SJCRH30 (cell line): ENCODE measurements at places on chromosomes 5 and 9. TPM values are rescaled to one million over a fixed set of nuclear protein-coding genes. Genes with fewer than 3 reads are reported as not detected.

DNAH5 gene
- total RNA-seq, result 0.16 and 0.30 TPM in 2 replicates

PIP5K1B gene
- 0.18 and 0.36 TPM in 2 replicates for total RNA-seq

IL33 gene
- 0.05 and 0.10 TPM in 2 replicates for total RNA-seq

SPATA6L gene
- total RNA-seq, result 0.28 TPM in 1 of 2 replicates, not detected in the other

GRCh38 chr5:179275381-179275878 is 69.8 kb downstream of the ADAMTS2 start:
- DNase-seq, result no peak
- H3K36me3 ChIP-seq, result no peaks in the 10 kb centered on the region
- H3K4me1 ChIP-seq, result no peaks in the 10 kb centered on the region
- no peaks in the 10 kb centered on the region for H3K27me3 ChIP-seq
- H3K4me3 ChIP-seq, result no peak overlapping the region
- H3K27ac ChIP-seq, result no peak overlapping the region

DNA sequence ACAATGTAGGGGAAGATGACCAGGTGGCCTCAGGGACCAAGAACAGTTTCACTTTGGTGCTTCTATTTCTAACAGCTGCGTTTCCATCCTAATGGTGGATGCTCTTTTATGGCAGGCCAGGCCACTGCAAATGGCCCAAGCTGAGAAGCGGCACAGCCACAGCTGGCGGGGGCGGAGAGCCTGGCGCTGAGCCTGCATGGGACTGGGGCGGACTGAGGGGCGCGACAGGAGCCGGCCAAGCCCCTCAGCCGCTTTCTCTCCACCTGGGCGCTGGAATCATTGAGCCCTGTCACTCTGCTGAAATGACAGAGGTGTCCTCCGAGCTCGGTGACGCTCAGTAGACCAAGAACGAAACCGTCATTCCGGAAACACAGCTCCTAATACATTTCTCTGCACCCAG is 317.3 kb upstream of the PDE4D start:
- H3K27me3 ChIP-seq, result no peaks in the 10 kb centered on the region
- no peaks in the 10 kb centered on the region for H3K4me1 ChIP-seq
- no peak overlapping the region for H3K27ac ChIP-seq
